Stimulated activated naive CD8-positive, alpha-beta T cell treated with anti-CD3 and anti-CD28 coated beads, Interleukin-15, amount 100 ng/mL, for 72 hours (primary cell): ENCODE measurements at places on chromosomes 13 and 19.

DNA sequence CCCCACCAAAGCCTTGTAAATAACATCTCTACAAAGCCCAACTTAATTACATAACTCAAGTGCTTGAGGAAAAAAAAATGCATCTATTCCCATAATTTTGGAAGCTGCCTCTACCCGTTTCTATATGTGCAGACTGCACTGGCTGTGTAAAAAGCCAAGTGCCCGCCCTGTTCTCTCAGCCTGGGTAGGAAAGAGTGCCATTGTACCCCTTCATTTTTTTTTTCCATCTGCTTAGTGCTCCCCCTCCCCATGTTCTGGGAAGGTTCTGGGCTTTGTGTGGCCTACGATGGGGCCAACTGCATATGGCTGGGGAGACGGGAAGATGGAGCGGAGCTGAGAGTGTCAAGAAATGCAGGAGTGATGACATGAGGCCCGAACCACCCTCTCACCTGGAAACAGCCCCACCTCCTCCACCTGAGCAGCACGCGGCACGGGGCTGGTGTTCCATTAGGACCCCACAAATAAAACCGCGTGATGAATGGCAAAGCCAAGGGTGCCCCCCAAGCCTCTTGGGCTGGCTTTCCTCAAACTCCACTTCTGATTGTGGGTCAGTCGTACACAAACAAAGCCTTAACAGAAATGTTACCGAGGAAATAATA, 42.1 kb downstream of the TSHZ3 start:
- no peak for DNase-seq

GRCh38 chr19:53275480-53275879, 8.0 kb upstream of the VN1R4 start:
- no peak for DNase-seq

GRCh38 chr19:4744451-4745174, 21.0 kb upstream of the DPP9 start:
- DNase-seq = no peak

DNA sequence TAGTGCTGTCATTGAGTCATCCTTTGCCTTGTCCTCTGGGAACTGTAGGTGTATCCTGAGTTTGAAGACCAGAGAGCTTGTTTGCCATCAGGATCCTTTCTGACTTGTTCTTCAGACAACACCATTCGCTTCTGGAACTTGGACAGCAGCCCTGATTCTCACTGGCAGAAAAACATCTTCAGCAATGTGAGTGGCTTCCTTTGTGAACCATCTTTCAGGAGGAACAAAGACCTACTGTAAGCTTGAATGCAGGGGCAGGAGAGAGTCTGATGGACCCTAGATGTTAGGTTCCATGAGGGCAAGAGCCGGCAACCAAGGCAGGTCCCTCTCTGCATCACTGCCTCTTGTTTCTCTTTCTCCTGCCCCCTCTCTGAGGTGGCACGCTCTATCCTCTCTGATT, 26.7 kb downstream of the WDR62 start:
- no peak for DNase-seq

DNA sequence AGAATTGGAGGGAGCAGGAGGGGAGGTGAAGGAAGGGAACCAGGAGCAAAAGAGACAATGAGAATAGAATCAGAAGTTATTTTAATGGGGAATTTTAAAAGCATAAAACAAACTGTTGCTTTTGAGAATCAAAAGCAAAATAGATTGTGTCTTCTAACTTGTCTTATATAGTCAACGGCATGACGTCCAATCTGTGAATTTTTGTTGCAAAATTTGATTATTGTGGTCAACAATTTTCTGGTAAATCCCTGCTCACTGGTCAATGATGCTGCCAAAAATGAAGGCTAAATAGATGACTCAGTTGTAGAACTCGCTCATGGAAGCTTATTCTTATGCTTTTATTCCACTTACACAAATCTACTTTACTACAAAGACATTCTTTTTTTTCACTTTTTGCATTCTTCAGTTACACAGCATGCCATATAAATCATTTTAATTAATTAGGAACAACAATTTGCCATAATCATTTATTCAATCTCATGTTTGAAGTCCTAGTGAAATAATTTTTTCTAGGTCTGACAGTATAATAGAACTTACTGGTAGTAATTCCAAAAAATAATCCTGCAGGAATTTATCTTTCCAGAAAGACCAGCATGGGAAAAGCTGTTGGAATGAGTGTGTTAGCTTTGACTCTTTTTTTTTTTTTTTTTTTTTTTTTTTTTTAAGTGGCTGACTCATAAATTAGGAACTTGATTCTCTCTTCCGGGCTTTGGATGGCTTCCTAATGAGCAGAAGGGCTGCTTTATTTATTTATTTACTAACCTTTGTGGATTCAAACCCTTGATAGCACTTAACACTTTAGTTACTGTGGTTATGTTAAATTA, 256.9 kb downstream of the SPRY2 start:
- DNase-seq = no peak

- peak; percentile 70 for DNase-seq
Observed at GRCh38 chr19:10510301-10510802, 6.9 kb downstream of the S1PR5 start.

DNA sequence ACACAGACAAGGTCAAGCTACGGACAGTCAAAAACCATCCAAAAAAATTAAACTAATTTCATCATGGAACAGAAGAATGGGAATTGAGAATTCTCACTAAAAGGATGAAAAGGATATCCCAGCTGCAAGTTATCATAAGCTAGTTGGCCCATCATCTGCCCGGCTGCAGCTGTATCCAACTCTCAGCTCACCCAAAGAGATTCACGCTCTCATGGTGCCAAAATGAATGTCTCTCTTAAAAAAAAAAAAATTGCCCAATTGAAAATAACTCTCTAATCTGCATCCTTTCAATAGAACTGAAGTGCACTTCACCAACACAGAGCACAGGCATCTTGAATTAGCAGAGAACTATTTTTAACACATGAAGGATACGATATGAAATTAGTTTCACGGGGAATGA, 20.0 kb downstream of the ENOX1 start:
- DNase-seq = no peak

DNA sequence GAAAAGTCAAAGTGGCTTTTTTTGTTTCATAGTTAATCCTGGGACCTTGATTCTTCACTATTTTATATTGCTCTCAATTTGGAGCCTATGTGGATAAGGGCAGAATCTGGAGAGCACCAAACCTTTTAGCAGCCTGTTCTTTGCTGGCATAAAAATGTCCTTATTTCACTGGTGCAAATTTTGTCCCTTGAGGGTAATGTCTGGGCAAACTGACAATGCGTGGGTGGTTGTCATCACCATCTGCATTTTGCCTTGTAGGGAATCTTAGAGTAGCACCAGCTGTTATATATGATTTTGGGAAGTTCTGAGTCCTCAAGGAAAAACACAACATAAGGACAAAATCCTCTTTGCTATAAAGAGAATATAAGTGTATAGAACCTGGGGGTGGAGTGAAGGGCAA, 336.9 kb upstream of the HTR2A start:
- no peak for DNase-seq

GRCh38 chr13:95607366-95607765, 37.1 kb downstream of the DZIP1 start:
- DNase-seq = no peak

GRCh38 chr13:93037780-93038179, 188.8 kb upstream of the GPC6 start:
- DNase-seq = no peak

DNA sequence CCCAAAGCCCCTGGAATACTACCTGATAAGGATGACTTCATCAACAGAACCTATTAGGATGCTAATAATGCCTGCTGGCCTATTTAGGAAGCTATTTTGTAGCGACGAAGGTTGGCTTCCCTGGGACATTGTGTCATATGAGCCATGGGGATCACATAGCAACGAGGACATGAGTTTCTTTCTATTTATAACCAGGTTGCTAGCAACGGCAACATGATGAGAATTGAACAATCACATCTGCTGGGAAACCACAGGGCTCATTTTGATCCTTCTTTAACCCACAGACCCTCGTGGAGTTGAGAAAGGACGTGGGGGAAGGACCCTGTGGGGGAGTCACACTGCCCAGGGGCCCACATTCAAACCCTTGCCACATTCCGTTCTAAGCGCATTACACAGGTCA, 172.2 kb downstream of the COL4A1 start:
- DNase-seq = no peak

DNA sequence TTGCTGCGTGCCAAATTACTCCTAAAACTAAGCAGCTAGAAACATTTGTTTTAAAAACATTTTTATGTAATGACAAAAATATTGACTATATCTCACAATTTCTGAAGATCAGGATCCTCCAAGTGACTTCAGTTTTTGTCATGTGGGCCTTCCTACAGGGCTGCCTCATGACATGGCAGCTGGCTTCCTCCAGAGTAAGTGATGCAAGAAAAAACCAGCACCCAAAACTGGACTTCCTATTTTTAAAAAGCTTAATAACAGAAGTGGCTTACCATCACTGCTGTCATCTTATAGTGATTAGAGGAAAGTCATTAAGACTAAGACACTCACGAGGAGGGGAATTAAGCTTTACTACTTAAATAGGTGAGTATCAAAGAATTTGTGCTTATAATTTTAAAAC, 681.7 kb downstream of the PCDH17 start:
- DNase-seq = no peak

- DNase-seq = no peak
Observed at GRCh38 chr13:26112843-26113242, 61.0 kb upstream of the SHISA2 start.

- DNase-seq = no peak
Observed at GRCh38 chr13:109989155-109989554, 202.8 kb upstream of the IRS2 start.

GRCh38 chr13:99251921-99252320, 6.3 kb downstream of the GPR18 start:
- no peak for DNase-seq

DNA sequence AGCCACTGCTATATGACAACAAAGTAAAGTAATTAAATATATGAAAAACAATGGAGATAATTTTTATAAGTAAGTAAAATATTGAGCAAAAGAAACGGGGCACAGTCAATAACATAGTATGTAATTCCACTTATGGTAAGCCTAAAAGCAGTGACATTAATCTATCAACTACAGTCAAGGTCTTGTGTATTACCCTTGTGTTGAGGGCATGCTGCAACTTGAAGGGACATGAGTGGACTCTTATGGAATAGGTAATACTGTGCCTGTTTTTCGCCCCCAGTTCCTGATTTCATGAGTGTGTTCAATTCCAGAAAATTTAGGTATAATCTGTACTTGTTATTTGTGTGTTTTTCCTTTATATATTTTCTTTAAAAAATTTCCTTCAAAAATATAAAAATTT, 201.3 kb upstream of the SLITRK6 start:
- no peak for DNase-seq

GRCh38 chr19:55253842-55254624, 4.8 kb downstream of the PPP6R1 start:
- DNase-seq = peak; percentile 58

DNA sequence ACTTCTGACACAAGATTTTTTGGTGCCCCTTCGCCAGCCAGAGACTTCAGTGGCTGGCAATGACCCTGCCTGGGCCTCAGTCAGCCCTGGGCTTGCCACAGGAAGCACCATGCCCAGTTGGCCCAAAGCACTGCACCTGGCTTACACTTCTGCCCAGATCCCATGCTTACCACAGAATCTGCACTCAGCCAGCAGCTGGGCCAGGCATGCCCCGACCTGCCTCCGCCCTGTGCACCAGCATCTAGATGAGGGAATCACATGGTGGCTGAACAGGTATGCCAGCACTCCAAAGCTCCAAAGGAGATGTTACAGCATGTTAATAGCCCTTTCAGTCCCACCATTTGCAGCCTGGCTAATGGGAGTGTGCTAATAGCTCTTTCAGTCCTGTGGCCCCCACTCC, 690.9 kb downstream of the SLITRK6 start:
- DNase-seq = no peak

GRCh38 chr19:41696402-41697197, 8.5 kb upstream of the CEACAM7 start:
- DNase-seq = no peak

GRCh38 chr13:46197299-46198048, 14.3 kb upstream of the LRRC63 start:
- DNase-seq = no peak
